NCI-H460 (cell line): ENCODE measurements at places on chromosomes 5 and 9.

GRCh38 chr9:33461492-33461891 is 12.2 kb downstream of the NOL6 start:
- no peak for DNase-seq

GRCh38 chr9:131490514-131490913 is 12.2 kb upstream of the POMT1 start:
- DNase-seq = no peak

- no peak for DNase-seq
These were observed 15.1 kb upstream of the ZCCHC7 start for GRCh38 chr9:37105234-37105633.

GRCh38 chr9:121736934-121737462 is 85.6 kb downstream of the DAB2IP start:
- no peak for DNase-seq

DNA sequence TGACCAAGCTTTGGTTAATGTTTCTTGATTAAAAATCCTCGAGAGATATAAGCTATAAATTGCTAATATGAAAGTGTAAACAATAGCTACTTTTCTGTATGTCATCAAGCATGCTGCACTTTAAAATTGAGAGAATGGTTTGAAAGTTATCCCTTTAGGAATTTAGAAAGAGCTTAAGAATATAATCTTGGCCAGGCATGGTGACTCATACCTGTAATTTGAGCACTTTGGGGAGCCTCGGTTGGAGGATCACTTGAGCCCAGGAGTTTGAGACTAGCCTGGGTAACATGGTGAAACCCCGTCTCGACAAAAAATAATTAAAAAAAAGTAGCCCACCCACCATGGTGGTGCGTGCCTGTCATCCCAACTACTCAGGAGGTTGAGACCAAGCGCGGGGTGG is 12.2 kb upstream of the MROH2B start:
- no peak for DNase-seq

DNA sequence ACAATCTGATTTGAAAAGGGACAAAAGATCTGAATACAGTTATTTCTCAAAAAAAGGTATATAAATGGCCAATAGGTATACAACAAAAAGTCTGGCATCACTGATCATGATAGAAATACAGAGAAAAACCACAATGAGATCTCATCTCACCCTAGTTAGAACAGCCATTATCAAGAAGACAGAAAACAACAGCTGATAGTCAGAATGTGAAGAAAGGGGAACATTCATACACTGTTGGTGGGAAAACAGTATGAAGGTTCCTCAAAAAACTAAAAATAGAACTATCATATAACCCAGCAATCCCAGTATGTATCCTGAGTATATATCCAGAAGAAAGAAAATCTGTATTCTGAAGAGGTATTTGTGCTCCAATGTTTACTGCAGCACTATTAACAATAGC is 75.7 kb upstream of the OR2K2 start:
- DNase-seq = no peak

DNA sequence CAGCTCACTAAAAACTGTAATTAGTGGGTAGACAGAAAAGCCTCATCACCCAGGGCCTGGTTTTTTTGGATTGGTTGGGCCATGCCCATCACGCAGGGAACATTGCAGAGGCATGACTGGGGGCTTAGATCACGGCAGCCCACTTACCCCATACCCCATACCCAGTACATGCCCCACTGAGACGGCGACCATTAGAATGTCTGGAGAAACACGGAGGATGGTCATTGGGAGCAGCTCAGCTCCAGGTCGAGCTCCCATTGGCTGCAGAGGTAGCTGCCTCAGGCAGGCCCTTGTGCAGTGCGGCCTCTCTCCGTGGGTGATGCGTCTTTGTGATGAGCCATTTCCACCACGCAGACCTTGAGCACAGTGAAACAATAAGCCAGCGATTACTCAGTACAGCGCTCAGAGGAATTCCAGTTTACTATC is 204.0 kb downstream of the GADD45G start:
- no peak for DNase-seq

DNA sequence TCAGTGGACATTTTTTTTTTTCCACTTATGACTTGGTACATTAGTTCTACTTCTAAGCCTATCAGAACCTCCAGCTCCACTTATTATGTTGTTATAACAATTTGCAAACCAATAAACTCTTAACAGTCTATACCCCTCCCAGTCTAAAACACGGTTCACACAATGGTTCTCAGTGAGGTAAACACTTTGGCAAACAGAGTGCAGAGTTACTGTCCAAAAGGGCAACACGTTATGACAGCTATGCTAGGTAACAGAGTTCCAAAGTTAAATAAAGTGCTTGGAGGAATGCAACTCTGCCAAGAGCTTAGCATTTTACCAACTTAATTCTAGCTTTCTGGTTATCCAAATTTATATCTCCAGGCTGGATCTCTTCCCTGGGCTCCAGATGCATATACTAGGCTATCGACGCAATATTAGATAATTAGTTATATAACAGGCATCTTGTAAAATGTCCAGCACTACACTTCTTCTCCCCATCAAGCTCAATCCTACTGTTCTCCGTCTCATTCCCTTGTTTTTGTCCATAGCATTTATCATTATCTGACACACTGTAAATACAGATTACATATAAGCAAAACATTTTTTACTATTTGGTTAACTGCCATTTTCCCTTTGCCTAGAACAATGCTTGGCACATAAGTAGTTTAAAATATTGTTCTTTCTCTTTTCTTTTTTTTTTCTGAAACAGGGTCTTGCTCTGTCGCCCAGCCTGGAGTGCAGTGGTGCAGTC is 14.3 kb downstream of the FNBP1 start:
- no peak for DNase-seq

GRCh38 chr5:40995801-40996586 is 75.1 kb downstream of the MROH2B start:
- DNase-seq = no peak

GRCh38 chr5:74040811-74041491 is 415.0 kb downstream of the ARHGEF28 start:
- no peak for DNase-seq

GRCh38 chr9:33135031-33135461 is 32.1 kb downstream of the B4GALT1 start:
- DNase-seq = no peak

- DNase-seq = no peak
These were observed 3.1 kb downstream of the IRX4 start for GRCh38 chr5:1879292-1880263.

- DNase-seq = no peak
These were observed 432.4 kb upstream of the SMC2 start for GRCh38 chr9:103661663-103662062.

DNA sequence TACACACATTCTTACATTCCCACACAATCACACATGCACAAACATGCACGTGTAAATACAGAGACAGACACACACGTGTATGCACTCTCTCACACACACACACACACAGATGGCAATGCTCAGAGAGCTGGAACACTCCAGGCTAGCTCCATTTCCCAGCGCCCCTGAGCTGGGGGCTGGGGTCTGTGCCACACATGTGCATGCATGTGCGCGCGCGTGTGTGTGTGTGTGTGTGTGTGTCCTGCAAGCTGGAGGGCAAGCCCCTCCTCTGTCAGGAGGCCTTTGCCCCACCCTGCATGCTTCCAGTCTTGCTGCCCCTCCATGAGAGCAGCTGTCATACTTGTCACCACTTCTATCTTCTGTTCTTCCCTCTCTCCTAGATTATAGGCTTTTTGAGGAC is 16.6 kb upstream of the S1PR3 start:
- no peak for DNase-seq

DNA sequence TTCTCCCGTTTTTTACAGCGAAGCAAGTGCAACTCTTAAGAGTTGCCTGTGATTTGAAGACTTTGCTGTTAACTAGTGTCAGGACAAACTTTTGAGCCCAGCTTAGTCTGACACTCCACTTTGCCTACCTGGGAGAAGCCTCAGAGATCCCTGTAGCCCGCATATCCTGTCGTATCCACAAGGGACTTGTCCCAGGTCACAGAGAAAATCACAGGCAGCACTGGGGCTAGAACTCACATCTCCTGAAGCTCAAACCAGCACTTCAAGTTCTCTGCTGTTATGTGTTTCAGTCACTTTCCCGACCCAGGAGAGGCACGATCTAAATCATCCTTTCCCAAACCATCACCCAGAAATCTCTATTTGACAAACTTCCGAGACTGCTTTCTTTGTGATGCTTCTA is 584.5 kb downstream of the ACTL7B start:
- no peak for DNase-seq

GRCh38 chr5:159050316-159051143 is 49.2 kb downstream of the EBF1 start:
- DNase-seq = no peak

- DNase-seq = no peak
These were observed 3.9 kb downstream of the BNC2 start for GRCh38 chr9:16866587-16866986.

DNA sequence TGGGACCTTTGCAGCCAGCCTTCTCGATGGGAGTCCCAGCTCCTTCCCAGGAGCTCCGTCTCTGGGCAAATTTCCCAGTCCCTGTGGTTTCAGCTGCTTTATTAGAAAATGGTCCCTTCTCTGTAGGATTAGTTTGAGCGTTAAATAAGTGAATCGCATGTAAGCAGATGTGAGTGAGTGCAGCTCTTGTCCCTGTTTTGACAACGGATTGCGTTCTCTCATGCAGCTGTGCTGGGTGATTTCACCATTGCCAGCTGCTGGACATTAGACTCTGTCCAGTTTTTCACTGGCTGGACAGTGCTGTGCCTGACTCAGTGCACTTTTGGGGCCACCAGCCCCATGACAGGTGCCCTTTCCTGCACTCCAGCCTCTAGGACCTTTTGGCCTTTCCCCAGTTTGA is 11.6 kb upstream of the CEL start:
- DNase-seq = no peak

- DNase-seq = no peak
These were observed 311.4 kb downstream of the TLE4 start for GRCh38 chr9:79883073-79883645.

GRCh38 chr9:84756731-84757130 is 87.2 kb downstream of the NTRK2 start:
- no peak for DNase-seq

GRCh38 chr9:31412081-31412480 is 972.4 kb upstream of the ACO1 start:
- no peak for DNase-seq

DNA sequence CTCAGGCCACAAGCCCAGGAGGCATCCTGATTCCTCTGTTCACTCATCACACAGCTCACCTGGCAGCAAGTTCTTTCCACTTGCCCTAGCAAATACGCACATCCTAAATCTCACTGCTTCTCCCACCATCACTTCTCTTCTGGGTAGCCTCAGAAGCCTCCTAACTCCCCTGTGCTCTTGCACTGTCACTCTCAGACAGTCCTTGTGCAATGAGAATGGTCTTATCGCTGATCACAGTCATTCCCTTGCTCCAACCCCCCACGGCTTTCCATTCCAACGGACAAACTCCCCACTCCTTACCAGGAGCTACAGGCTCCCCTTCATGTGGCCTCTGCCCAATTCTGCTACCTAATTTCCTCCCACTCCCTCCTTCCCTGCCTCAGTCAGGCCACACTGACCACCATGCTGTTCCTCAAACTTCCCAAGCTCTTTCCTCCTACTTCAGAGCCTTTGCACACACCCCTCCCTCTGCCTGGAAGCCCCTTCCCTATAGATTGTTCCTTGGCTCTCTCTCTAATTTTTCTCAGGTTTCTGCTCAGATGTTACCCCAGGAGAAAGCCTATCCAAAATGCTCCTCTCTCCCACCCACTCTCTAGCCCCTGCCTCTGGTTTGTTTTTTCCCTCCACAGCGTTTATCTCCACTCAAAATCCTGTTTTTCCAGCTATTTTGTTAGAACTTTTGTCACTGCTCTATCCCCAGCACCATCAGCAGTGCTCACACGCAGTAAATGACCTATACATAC is 34.1 kb upstream of the TNFAIP8 start:
- no peak for DNase-seq

GRCh38 chr5:66747607-66748006 is 151.4 kb downstream of the MAST4 start:
- no peak for DNase-seq

- no peak for DNase-seq
These were observed 69.5 kb upstream of the GARNL3 start for GRCh38 chr9:127194881-127195713.
